NCI-H1436 (cell line): ENCODE measurements at places on chromosomes 16 and 17.

DNA sequence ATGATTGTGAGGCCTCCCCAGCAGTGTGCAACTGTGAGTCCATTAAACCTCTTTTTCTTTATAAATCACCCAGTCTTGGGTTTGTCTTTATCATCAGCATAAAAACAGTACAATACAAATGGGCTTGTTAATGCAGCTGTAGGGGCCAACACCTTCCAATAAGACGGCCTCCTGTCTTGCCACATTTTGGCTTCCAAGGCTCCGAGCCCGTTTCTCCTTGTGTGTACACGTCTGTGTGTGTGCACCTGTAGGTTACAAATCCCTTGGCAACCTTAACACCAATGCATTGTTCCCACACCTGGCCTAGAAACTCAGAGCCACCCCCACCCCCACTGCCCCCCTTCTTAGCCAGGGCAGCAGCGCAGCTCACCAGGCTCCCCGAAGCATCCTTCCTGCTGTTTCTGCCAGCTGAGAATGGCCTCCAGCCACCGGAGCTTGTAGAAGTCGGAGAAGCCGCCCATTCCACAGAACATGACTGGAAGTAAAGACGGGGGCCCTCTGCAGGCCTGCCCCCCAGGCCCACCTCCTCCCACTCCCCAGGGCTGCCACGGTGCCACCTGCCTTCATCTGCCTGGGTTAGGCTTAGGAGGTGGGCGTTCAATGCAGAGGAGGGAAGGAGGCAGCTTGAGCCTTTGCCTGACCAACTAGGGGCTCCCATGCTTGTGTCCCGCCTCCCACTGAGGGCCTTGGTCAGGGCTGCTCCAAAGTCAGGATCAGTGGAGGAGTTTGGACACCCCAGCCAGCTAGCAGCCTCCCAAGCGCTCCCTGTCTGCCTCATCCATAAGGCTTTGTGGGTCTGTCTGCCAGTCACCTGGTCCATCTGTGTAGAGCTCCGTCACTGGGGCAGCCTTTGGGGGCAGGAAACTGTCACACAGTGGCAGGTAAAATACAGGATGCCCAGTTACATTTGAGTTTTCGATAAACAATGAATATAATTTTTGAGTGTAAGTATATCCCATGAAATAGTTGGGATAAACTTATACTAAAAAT, 10.6 kb downstream of the C16orf89 start:
- DNase-seq: no peak

- no peak for DNase-seq
Measured at GRCh38 chr16:89670496-89671431, 13.1 kb downstream of the SPATA33 start.

DNA sequence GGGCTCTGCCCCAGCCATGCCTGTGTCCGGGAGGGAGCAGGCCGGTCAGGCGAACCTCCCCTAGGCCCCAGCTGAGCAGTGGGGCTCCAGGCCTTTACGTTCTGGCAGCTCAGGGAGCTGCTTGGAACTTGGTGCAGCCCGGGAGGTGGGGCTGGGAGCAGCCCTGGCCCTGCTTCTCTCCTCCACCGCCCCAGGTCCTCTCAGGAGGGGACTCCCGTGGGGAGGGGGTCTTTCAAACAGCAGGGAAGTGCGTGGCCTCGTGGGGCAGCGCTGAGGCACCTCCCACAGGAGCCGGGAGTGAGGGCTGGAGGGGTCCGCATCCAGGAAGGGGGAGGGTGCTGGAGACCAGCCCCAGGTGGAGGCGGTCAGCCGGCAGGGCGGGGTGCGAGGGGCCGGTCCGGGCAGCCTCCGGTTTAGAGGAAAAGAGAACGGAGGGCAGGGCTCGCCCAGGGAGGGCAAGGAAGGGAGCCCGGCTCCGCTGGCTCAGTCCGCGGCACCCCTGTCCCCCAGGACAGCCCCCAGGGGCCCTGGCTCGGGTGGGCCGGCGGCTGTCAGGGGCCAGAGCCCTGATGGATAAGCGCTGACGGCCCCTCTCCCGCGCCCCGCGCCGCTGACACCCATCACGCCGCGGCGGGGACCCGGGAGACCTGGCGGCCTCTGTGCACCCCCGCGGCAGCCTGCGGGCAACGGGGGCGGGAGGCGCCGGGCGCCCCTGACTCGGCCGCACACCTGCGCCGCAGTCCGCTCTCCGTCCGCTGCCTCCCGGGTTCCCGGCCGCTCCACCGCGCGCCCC, 587 bp upstream of the PRR35 start:
- DNase-seq: no peak

GRCh38 chr16:17723531-17724134, 252.9 kb upstream of the XYLT1 start:
- no peak for DNase-seq

DNA sequence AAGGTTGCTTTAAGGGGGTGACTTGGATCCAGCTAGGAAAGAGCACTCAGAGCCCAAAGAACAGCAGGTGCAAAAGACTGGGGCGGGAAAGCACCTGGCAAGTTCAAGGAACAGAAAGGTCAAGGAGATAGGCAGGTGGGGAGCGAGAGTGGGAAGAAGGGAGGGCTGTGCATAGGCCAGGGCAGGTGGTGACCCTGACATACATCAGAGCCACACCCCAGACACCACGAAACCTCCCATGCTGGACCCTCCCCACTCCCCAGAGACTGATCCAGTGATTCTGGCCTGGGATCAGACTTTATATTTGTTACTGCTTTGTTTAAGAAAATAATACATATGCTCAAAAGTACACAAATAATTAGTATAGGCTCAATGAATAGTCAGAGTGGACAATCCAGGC, 48.5 kb upstream of the RBFOX3 start:
- DNase-seq: no peak

GRCh38 chr17:9002227-9002605, 19.1 kb upstream of the NTN1 start:
- DNase-seq: no peak

- no peak for DNase-seq
Measured at GRCh38 chr17:38825762-38826247, 684 bp upstream of the CWC25 start.

- no peak for DNase-seq
Measured at GRCh38 chr16:77555791-77556190, 121.0 kb upstream of the ADAMTS18 start.

- DNase-seq: no peak
Measured at GRCh38 chr17:33120103-33120502, 128.5 kb downstream of the SPACA3 start.

- DNase-seq: no peak
Measured at GRCh38 chr16:19348125-19348524, 62.6 kb downstream of the CLEC19A start.

DNA sequence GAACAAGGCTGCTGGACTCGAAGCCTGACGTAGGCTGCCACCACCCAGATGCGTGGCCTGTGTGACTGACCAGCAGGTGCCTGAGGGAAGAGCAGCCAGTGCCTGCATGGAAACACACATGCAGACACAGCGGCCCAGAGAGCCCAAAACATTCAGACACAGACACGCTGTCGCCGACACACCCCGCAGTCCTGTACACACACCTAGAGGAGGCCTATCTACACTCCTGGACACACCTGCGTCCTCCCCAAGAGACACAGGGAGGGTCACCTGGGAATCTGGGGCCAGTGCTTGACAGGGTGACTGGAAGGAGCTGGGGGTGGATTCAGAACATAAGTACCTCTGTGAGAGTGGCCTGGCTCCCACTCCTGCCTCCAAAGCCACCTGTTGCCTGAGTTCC, 6.1 kb upstream of the TSPOAP1 start:
- no peak for DNase-seq

- DNase-seq: no peak
Measured at GRCh38 chr17:19678581-19679453, 30.3 kb downstream of the ALDH3A2 start.

GRCh38 chr16:4382795-4383357, 11.2 kb downstream of the VASN start:
- DNase-seq: no peak

GRCh38 chr16:70253291-70254106, 1.8 kb upstream of the EXOSC6 start:
- no peak for DNase-seq
